Stimulated activated CD4-positive, alpha-beta T cell treated with anti-CD3 and anti-CD28 coated beads, TNF-alpha, amount 100 ng/mL, for 1 hour (primary cell): ENCODE measurements at places on chromosomes 5 and 9.

DNA sequence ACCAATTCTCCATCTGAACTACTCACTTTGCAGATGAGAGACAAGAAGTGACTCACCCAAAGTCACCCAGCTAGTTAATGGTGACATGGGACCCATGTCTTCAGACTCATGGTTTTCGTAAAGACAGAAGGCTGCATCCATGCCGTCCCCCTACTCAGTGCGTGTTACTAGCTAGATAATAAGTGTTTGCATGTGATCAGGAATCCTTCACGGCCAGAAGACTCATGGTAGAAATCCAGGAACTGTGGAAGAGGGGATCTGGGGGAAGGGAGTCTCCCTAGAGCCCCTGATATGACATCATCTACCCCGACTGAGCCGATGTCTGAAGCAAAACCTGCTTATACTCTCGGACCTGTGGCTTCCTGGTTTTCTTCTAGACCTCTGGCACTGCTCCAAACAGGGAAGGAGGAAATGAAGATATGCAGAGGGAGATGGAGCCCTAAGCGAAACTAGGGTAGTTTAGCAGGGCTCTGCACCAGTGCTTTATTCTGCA is 3.3 kb downstream of the RNF183 start:
- DNase-seq = no peak

- DNase-seq = no peak
These were observed 9.7 kb downstream of the SERINC5 start for GRCh38 chr5:80246001-80246758.

DNA sequence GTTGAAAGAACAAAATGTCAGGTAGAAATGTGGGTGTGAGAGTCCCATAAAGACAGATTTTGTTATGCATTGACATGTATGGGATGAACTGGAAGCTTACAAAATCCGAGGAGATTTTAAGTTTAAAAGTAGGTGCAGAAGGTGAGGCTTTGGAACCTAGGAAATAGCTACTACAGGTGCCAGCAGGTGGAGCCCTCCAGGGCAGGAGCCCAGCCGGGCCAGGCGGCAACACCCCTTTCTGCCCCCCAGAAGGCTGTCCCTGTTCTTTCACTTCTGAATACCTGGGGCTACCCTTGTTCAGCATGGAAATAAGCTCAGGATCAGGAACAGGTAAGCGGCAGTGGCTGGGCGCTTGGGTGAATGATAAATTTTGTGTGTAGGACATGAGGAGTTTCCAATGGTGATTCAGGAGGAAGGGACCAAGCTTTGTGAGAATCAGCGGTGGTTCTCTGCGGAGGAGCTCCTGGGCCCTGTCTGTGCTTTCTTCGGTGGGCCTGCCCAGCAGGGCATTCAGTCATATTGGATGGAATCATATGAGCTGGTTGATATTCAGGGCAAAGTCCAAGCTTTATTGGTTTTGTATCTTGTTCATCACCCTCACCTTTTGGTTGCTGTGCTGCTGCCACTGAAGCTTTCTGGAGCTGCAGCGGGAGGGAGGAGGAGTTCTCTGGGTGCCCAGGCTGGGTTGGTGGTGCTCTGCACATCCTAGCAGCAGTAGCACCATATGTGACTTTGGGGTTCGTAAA is 12.3 kb downstream of the PCBD2 start:
- no peak for DNase-seq

DNA sequence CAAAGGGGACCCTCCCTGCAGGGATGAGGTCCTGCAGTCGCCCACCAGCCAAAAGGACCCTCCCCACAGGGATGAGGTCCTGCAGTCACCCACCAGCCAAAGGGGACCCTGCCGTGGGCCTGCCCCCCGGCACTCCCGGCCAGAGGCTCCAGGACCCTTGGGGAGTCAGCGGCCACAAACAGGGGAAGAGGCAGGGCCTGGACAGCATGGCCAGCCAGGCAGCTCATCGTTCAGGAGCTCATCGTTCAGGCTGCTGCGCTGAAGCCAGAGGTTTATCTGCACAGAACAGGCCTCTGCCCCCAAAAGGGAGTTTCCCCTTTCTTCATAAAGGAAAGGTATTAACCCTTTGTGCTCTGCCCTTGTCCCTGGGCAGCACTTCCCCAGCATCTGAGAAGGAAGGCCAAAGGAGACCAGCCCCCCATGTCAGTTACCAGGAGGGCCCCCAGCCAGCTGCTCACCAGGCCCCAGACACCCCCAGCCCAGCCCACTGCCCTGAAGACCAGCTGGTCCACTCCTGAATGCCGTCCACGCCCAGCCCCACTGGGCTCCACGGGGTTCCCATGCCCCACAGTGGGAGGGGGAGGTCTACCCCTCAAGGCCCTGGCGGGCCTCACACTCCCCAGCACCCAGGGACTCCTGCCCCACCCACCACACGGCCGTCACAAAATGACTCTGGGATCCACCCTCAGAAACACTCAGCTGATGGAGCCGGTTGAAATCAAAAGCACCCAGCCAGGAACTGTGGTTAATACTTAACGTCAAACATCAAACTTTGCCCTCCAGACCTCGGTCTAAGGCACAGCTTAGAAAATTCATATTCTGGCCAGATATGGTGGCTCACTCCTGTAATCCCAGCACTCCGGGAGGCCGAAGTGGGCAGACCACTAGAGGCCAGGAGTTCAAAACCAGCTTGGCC is 6.3 kb downstream of the SLC12A7 start:
- no peak for DNase-seq

GRCh38 chr5:135242866-135243555 is 156.0 kb downstream of the MACROH2A1 start:
- DNase-seq = no peak

DNA sequence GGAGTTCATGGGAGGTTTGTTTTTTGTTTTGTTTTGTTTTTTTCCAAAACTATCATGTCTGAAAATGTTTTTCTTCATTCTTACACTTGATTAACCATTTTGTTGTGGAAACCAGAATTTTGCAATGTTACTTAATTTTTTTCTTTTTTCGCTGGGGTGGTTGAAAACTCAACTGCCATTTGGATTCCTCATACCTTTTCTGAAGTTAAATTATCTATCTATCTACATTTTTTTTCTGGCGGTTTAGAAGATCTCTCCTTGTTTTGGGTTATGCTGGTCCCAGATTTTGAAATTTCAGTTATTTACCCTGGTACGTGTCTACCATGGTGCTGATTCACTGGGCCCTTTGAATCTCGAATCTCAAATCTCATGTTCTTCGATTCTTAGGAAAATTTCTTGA is 316.2 kb upstream of the SMARCA2 start:
- no peak for DNase-seq

DNA sequence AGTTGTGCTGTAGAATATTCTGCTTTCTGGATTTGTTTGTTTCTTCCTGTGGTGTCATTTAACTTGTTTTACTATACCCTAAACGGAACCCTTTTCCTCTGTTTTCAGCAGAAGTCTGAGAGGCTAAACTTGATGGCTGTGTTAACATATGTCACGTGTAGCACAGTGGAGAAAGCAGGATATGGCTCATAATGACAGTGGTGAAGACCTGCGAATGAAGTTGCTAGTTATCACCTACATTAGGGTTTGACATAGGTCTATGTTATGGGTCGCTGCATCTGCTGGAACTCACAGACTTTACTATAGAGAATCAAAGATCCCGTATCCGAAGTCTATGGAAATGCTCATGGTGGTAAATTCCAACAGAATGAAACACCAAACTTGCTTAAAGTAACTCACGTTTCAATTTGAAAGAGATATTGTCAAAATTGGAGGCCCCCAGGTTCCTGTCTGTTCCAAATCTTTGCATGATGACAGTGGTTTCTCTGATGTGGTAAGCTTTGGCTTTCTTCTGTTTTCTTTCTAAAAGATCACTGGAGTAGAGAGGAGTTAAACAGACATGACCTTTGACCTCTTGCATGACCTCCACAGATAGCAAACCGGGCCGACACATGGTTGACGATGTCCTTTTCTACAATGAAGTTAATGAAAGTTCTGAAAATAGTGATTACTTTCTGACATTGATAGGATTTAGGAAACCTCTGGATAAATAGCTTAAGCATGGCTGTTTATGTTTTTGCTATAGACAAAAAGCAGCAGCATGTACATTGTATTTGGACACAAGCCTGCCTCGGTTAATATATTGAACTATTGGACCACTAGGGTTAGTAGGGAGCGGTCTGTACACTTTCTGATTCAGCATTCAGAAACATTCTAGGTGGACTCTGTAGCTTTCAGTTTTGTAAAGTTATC is 3.1 kb upstream of the CATSPER3 start:
- DNase-seq = no peak

GRCh38 chr9:81490605-81491331 is 198.6 kb downstream of the TLE1 start:
- no peak for DNase-seq

DNA sequence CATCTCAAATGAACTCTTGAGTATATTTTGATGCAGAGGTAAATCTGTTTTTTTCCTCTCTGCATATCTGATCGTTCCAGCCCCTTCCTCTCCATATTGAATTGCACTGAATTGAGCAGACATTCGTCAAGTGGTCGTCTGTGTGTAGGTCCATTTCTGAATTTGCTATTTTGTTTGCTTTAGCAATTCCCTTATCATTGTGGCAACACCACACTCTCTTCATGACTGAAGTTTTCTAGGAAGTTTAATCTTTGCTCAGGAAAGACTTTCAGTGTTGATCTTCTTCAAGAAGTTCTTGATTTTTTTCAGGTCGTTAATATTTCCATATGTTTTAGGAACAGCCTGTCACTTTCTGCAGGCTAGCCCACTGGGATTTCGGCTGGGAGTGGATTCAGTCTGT is 132.0 kb downstream of the WNK2 start:
- DNase-seq = no peak

- DNase-seq = no peak
These were observed 96.1 kb upstream of the NR3C1 start for GRCh38 chr5:143499480-143500114.
